Mesothelial cell of epicardium (in vitro differentiated cells): ENCODE measurements at places on chromosomes 16 and 17. TPM values are rescaled to one million over a fixed set of nuclear protein-coding genes. Genes with fewer than 3 reads are reported as not detected.

DNA sequence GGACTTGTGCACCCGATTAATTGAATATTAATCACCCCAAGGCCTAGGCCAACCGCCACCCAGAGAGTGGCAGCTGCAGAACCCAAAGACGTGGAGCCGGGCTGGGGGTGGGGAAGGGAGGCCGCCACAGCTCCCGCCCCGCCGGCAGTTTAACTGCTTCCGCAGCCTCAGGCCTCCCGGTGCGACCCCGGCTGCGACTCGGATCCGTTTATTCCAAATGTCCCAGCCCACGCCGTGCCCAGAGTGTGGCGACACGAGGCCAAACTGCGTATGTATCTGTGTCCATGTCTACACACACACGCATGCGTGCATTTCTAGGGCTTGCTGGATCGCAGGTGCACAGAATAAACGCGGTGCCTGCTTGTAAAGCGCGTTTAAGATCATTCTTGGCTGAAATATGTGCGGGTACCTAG, 802 bp upstream of the TOB1 start:
- peak; percentile 50 for DNase-seq

- no peak for DNase-seq
Measured at GRCh38 chr16:50468749-50469078, 79.5 kb upstream of the NKD1 start.

DNA sequence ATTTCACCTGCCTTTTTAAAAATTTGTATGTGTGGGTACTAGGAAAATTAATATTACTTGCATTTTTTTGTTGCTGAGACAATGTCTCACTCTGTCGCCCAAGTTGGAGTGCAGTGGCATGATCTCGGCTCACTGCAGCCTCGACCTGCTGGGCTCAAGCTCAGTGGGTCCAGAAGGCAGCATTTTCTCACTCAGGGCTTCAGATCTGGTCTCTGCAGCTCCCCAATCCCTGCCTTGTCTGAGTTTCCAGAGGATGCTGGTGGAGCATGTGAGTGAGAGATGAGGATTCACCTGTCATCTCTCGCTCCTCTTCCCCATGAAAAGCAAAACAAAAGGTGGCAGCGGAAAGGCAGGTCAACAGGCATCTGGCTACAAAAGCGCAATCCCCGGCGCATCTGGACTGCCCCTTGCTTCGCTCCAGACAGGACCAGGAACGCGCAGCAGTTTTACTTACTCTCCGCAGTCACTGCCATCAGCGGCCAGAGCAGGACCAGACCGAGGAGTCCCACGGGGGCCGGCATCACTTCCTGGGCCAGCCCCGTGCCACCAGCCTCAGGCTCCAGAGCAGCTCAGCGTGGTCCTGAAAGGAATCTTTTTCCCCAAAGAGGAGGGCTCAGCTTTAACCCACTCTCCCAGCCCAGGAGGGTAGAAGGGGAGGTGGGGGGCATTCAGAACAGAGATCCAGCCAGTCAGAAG, 59.9 kb downstream of the LITAF start:
- DNase-seq: no peak

DNA sequence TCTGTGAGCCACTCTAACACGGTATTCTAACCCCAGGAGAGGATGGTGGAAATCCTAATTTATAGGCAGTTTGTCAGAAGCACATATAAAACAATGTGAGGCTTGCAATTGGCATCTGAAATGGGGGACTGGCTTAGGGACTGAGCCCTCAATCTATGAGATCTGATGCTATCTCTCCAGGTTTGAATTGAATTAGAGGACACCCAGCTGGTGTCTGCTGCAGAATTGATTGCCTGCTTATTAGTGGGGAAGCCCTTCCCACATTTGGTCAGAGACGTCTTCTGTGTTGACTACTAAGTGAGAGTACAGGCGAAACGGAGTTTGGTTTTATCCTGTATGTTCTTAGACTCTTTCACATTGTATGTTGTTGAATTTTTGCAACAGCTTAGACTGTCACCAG, 13.6 kb upstream of the TMIGD1 start:
- DNase-seq: no peak

DNA sequence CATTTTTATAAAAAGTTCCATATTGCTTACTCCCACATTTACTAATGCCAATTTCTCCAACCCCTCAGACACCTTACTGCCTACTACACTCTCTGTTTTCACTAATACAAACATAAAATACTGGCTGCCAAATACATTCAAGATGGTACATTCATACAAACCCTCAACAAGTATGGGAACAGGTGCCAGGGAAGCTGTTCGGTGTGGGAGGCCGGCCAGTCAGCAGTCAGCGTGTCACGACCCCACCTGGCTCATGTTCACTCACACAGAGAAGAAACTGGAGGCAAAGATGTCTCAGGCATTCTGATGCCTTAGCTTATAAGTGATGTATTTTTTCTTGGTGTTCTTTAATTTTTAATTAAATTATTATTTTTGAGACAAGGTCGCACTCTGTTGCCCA, 42.4 kb upstream of the TRAP1 start:
- DNase-seq: no peak

GRCh38 chr17:28864991-28865849, 10.4 kb downstream of the ERAL1 start:
- DNase-seq: no peak

- no peak for DNase-seq
Measured at GRCh38 chr17:45432405-45433158, at the start of gene ARHGAP27. TSS of gene ARHGAP27 (minus strand) at chr17:45432870. CDS start at chr17:45430279, 2,591 bp downstream.

- no peak for DNase-seq
Measured at GRCh38 chr17:46818929-46819859, 702 bp upstream of the WNT3 start.

DNA sequence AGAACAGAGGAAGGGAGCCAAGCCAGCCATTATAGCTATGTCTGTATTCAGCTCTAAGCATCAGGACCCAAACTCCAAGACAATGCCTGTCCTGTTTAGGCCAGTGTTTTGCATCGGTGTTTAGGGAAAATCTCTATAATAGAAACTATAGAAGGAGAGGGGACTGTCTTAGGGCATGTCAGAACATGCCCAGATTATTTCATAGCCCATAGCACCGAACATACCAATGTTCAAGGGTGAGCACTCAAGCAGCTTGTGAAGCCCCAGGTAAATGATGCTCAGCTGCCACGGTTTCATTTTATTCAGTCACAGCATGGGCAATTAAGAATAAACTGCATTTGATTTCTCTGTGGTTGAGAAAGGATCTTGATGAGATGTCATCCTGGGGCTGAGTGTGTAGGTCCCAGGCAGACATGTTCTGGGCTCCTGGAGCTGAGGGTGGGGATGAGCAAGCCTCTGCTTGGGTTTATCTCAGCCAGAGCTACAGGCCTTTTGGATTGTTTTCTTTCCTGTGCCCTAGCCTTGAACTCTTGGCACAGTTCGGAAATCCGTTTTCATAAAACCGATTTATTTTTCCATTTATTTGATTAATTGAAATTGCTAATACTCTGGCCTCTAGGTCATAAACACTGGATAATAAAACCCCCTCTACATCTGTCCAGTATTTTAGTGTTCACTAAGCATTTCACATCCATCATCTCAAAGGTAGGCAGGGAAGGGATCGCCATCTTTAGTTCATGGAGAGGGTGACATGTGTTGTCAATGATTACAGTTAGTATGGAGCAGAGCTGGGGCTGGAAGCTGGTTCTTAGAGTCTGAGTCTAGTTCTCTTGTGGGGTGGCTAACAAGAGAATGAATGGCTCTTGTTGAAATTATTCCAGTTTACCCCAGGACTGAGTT, 290.7 kb upstream of the ASIC2 start:
- DNase-seq: no peak

- no peak for DNase-seq
Measured at GRCh38 chr17:13776027-13776551, 174.4 kb upstream of the HS3ST3A1 start.

GRCh38 chr17:82320956-82321927, 3.8 kb upstream of the CD7 start:
- peak; percentile 65 for DNase-seq

- peak; percentile 74 for DNase-seq
Measured at GRCh38 chr17:60601447-60602384, 1.7 kb downstream of the PPM1D start.

- DNase-seq: no peak
Measured at GRCh38 chr17:15456496-15456895, 10.9 kb downstream of the CDRT4 start.

GRCh38 chr17:9513266-9513665, 62.4 kb downstream of the STX8 start:
- DNase-seq: no peak

GRCh38 chr17:38588788-38589174, 17.0 kb downstream of the SRCIN1 start:
- no peak for DNase-seq

DNA sequence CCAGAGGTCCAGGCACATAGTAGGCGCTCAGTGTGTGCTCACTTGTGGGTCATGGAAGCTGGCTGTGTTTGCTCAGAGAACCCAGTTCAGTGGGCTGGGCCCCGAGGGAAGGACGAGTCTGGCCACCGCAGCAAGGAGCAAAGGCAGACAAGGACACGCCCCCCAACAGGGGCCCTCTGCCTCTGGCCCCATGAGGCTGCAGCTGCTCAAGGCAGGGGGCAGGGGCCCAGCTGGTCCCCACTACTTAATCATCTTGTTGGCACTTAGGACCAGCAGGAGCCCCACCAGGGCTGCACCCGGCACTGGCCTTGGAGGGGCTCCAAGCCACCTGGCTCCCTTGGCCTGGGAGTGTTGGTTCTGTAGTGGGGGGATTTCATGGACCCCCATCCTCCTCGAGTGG, 16.1 kb downstream of the KCNJ12 start:
- no peak for DNase-seq

GRCh38 chr16:30561089-30561816, 3.1 kb upstream of the ZNF764 start:
- no peak for DNase-seq

DNA sequence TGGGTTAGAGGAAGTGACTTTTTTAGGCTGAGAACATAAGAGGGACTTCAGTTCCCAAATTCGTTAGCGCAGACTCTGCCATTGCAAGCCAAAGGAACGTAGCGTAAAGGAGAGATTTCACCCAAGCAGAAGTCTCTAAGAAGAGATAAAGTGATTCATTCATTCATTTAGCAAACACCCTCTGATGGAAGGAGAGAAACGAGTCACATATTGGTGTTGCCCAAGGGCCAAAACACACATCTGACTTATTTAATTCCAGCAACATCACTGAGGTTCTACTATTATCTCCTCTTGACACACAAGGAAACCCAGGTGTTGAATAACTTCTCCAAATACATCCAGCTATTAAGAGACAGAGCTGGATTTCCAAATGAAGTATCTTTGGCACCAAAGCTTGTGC, 85.7 kb upstream of the CACNG3 start:
- no peak for DNase-seq

GRCh38 chr17:76166906-76167305, 25.9 kb upstream of the FOXJ1 start:
- DNase-seq: no peak

DNA sequence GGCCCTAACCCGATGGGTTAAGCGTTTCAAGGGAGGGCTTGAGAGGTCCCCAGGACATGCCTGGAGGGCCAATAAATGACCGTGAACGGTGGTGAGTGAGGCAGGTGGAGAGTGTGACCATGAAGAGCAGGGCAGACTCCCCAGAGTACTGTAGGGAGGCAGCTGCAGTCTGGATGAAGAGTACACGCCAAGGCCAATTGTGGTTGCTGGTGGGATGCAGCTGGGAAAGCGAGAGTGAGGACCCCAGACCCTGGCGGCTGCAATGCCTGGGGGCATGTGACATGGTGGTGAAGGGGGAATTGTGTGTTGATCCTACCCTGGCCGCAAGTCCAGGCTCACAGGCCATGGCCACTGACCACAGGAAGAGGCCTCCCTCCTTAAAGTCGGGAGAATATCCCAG, 62.9 kb downstream of the TMEM235 start:
- no peak for DNase-seq

DNA sequence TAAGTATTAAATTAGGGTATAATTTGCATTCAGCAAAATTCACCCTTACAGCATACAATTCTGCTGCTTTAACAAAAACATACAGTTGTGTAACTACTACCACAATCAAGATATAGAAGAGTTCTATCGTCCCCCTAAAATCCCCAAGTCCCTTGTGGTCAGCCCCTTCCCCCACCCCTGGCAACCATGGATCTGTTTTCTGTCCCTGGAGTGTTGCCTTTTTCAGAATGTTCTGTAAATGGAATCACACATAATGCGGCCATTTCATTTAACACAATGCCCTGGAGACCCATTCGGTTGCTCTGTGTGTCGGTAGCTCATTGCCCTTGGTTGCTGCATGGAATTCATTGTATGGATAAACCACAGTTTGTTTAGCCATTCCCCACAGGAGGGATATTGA, 190.2 kb downstream of the IRX5 start:
- DNase-seq: no peak

- no peak for DNase-seq
Measured at GRCh38 chr17:2084036-2084765, 29.3 kb downstream of the HIC1 start.

- peak; percentile 63 for DNase-seq
Measured at GRCh38 chr17:60641810-60642220, 35.8 kb upstream of the BCAS3 start.

- DNase-seq: no peak
Measured at GRCh38 chr17:80526116-80526910, 18.3 kb upstream of the RPTOR start.

DNA sequence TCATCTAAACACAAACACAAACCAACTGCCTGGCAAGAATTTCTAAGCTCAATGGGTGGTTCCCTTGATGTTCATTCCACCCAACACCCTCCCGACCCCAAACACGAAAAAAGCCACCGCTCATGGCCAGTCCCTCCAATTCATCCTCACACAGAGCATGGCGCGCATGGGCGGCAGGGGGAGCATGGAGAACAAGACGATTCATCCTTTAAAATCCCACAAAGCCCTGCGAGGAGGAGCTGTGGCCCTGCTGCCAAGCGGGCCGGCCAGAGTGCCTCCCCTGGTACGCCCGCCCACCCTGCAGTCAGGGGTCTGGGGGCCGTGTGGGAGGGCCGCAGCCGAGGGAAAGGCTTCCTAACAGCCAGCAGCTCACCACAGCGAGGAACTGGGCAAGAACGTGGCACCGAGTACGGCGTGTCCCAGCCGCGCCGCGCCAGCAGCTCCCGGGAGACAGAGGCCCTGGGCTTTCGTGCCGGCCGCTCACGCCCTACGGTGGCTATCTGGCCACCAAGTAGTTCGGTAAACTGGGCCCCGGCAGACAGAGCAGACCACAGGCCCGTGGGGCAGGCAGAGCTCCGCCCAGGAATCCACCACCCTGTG, 60.9 kb downstream of the KLHDC4 start:
- no peak for DNase-seq

- no peak for DNase-seq
Measured at GRCh38 chr17:82831818-82832200, 8.0 kb downstream of the ZNF750 start.

HSD17B2 gene
- 2.7 to 3.1 TPM (median 2.7 TPM) in 3 replicates for total RNA-seq

CD300H gene
- total RNA-seq: not detected in 3 replicates

KRTAP17-1 gene
- not detected in 3 replicates for total RNA-seq

AATK gene
- 14.8 to 17.3 TPM (median 15.2 TPM) in 3 replicates for total RNA-seq

WNK4 gene
- 1.3 to 1.8 TPM (median 1.7 TPM) in 3 replicates for total RNA-seq

CACNG5 gene
- not detected in 3 replicates for total RNA-seq

TMC5 gene
- total RNA-seq: 1.4 to 2.2 TPM (median 1.6 TPM) in 3 replicates
